ENCODE measurements at places on chromosomes 3 and 15.

- DNase-seq, result no peak
Observed at GRCh38 chr3:193970773-193971206, 165.2 kb upstream of the HES1 start.

GRCh38 chr3:137764563-137765309 lies 621 bp downstream of the SOX14 start:
- peak; percentile 7 for DNase-seq

DNA sequence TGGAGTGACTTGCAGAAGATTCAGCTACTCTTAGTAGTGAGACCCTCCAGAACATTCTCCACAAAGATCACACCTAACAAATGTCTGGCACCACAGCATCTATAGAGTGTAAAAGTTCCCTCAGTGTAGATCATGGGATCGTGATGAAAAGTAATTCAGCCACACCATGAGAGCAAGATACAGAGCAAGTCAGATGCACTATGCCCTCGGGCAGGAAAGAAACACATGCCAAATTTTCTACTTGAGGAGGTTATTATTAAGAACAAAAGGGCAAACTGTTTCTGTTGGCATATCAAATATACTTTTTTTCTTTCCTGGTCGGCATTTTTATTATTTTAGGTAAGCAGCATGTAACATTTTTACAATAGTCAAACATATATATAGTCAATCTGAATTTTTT lies 44.8 kb upstream of the SNTN start:
- DNase-seq, result no peak

GRCh38 chr3:2784627-2785026 lies 325.5 kb downstream of the IL5RA start:
- DNase-seq, result no peak

GRCh38 chr3:128082546-128082945 lies 30.3 kb downstream of the SEC61A1 start:
- no peak for DNase-seq

- DNase-seq, result peak; percentile 34
Observed at GRCh38 chr3:128011140-128011539, 41.1 kb upstream of the SEC61A1 start.

GRCh38 chr3:119562307-119562961 lies 3.0 kb upstream of the CD80 start:
- DNase-seq, result peak; percentile 36

DNA sequence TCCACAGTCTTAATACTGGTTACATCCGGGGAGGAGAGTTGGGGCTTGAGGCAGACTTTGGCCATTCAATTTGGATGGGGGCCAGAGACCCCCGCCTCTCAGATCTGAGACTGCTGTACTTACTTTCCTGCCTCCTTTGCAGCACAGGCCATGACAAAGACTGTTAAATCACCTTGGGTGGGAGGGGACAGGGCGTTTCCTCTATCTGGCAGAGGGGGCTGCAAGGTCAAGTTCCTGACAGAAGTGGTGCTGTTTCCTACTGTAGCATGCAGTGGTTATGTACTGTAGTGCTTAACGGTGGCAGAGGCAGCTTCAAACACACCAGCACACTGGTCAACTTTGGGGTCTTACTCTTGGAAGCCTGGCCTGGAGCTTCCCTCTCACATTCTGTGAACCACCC lies 261.2 kb upstream of the LRRFIP2 start:
- DNase-seq, result no peak

All from activated CD4-positive, alpha-beta T cell treated with anti-CD3 and anti-CD28 coated beads for 48 hours (primary cell).